ENCODE measurements at places on chromosomes 3 and 15.

GRCh38 chr3:19543212-19543841, 390.7 kb downstream of the EFHB start:
- peak; percentile 27 for DNase-seq

DNA sequence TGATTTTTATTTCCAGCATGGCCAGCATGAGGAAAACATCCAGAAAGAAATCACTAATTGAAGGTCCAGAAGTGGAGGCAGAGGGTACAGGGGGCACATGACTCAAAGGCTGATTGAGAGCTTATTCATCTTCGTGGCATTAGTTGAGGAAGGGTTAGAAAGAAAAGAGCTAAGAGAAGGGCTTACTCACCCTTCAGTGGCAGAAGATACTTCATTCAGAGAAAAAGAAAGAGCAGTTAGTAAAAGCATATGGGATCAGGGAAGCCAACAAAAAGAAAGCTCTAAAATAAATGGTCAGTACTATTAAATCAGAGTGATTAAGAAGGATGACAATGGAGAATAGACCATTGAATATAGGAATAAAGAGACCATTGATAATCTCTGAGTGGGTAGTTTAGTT, 25.2 kb downstream of the GAP43 start:
- DNase-seq = no peak

- DNase-seq = no peak
These were observed 1092.2 kb upstream of the CFAP20DC start for GRCh38 chr3:60142009-60142408.

- no peak for DNase-seq
These were observed 908.8 kb downstream of the SQOR start for GRCh38 chr15:46543626-46544025.

GRCh38 chr3:138089091-138089490, 26.3 kb downstream of the DZIP1L start:
- DNase-seq = no peak

DNA sequence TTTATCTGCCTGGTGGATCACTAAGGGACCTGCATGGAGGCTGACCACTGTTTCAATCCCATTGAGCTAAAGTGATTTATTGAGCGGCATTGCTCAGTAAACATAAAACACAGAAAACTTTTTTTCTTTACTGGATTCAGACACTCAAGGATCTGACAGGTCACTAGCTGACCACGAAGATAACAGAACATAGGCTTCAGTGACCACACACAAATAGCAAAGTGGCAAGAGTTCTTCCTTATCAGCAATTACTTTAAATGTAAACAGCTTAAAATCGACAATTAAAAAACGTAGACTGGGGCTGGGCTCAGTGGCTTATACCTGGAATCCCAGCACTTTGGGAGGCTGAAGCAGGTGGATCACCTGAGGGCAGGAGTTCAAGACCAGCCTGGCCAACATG, 48.7 kb downstream of the STAG1 start:
- no peak for DNase-seq

DNA sequence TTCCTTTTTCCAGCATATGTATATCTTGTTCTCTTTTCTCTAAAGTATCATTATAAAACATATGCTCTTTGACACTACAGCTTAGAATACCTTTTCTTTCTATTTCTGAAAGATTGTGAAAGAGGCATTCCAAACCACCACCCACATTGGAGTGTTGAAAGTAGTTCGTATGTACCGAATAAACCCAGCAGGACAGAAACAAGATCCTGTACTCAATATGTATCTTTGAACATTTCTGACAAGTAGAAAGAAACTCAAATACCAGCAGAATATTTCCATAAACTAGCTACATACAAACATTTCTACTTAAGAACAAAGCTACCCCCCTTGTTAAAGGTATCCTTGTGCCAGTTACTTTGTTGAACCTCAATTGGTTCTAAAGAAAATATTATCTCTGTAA, 415.3 kb upstream of the ALCAM start:
- DNase-seq = no peak

GRCh38 chr3:30288830-30289229, 317.6 kb upstream of the TGFBR2 start:
- DNase-seq = no peak

- DNase-seq = no peak
These were observed 1245.6 kb downstream of the OTOL1 start for GRCh38 chr3:162742159-162742717.

DNA sequence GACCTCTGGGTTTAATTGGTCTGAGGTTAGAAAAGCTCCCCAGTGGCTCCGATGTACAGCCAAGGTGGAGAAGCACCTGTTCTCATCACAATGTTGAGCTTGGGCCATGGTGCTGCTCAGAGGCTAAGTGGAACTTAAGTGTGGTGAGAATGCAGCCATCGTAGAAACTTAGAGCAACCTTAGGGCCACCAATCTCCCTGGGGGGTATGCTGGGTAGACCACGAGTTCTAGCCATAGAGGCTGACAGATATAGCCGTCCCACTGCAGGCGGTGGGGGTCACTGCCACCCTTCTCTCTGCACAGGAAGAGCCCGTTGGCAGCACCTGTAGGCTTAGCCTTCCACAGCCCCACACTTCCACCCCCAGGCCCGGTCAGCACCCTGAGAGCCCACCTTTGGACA, 38.0 kb downstream of the MGLL start:
- DNase-seq = no peak

DNA sequence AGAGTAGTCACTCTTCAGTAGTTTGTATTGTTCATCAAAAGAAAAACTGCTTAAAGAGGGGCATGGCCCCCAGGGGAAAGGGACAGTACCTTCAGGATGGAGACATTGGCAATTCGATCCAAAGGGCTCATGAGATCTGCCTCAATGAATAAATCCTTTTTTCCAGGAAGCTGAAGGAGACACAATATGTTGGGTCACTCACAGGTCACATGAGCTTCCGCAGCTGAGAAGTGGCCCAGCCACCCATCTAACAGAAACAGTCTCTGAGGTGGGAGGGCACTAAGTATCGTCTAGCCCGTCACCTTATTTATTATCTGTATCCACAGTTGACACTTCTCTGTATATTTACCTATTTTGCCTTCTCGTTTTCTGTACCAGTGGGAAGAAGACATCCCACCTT, 4.7 kb downstream of the VPS33B start:
- no peak for DNase-seq

DNA sequence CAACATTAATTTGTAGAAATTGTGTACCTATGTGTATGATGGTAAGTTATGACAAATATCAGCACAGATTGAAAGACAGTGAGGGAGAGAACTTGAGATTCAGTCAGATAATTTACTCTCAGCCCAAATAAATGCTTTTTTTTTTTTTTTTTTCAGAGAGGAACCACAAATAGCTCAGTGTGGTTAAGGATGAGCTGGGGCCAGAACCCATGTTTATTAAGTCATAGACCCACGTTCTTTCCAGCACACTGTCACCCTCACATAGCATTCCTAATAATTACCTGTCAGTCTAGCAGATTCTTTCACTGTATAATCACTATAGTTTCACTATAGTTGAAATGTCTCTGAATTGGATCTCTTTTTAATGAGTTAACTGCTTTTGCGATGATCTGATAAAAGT, 246.1 kb downstream of the ZIC1 start:
- no peak for DNase-seq

GRCh38 chr3:107412376-107412775, 35.1 kb downstream of the CCDC54 start:
- DNase-seq = no peak

- DNase-seq = no peak
These were observed 487.1 kb upstream of the NR2F2 start for GRCh38 chr15:95843241-95843910.

GRCh38 chr15:90287101-90287500, 21.6 kb downstream of the NGRN start:
- DNase-seq = no peak

DNA sequence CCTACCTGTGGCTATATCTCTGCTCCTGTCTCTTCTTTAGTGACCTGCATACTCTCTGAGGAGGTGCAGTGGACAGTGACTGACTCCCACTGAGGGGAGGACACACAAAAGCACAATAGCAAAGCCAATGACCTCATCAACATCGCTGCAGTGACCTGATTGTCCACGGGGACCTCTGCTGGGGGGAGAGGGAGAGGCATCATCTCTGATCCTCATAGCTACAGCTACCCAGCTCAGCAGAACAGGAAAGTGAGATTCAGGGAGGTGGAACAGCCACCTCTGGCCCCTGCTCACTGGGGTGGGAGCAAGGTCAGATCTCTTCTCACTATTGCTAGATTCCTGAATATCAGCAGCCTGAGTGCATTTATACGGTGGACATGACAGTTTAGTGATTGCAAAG, 179.2 kb downstream of the ATP10A start:
- DNase-seq = no peak

GRCh38 chr15:49101536-49101935, 53.9 kb downstream of the COPS2 start:
- no peak for DNase-seq

DNA sequence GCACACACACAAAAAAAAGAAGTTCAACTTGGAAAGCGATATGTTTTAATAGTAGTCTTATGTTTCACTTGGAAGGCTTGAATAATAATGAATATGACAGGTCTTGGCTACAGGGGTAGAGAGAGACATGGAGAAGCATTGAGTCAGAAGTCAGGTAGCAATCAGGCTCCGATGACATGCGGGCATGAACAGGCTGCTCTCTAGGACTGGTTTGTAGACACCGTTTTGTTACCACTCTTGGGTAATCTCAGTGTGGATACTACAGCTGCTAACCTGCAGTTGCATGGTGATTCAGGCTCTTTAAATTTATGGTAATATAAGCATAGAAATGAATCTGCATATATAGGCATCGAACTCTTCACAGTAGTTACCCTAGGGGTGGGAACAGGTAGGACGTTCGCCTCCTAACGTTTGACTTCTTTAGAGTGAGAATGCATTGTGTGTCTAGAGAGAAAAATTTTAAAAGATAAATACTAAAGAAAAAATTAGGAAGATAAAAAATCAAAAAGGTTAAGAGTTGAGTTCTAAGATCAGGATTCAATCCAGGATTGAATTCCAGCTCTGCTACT, 241.6 kb upstream of the KBTBD8 start:
- DNase-seq = no peak

DNA sequence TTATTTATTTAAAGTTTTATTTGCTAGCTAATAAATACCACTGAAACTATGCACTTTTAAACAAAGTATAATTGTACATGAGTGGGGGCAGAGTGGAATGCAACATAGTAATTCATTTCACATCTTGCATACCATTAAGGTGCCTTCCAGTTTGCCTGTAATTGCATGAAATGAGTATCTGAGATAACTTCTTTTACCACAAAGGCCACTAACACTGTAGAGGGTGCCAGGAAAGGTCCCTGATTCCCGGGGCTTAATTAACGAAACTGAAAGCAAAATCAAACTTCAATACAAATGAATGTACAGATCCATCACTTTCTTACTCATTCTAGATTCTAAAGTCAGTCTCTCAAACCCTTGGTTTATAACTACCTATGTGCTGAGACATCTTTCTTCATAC, 2.1 kb downstream of the CD47 start:
- DNase-seq = no peak

- DNase-seq = no peak
These were observed 8.6 kb upstream of the ISG20 start for GRCh38 chr15:88630141-88630721.

- DNase-seq = no peak
These were observed 312.0 kb upstream of the CCDC54 start for GRCh38 chr3:107065094-107065861.

DNA sequence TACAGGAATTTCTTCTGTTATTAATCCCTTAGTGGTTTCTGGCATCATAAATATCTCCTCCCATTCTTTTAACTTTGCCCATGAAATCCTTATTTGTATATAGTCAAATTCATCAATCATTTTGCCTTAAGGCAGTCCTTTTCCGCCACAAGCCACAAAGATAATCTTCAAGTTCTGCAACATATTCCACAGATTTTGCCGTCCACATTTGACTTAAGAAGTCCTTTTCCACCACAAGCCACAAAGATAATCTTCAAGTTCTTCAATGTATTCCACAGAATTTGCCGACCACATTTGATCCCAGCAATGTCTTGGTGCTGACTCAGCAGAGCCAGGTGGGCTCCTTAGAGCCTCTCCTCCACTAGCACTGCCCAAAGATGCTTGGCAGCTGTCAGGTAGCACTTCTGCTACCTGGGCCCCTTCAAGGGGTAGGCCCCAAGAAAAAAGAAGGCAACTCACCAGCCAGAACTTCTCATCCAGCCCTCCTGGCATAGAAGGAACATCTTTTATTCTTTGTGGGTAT, 35.0 kb downstream of the SEC22C start:
- DNase-seq = no peak

- DNase-seq = no peak
These were observed 957.1 kb downstream of the FHIT start for GRCh38 chr3:60294181-60294580.

- DNase-seq = no peak
These were observed 1047.0 kb downstream of the TUSC7 start for GRCh38 chr3:117756563-117756962.
